ENCODE measurements at places on chromosomes 2 and 18.

DNA sequence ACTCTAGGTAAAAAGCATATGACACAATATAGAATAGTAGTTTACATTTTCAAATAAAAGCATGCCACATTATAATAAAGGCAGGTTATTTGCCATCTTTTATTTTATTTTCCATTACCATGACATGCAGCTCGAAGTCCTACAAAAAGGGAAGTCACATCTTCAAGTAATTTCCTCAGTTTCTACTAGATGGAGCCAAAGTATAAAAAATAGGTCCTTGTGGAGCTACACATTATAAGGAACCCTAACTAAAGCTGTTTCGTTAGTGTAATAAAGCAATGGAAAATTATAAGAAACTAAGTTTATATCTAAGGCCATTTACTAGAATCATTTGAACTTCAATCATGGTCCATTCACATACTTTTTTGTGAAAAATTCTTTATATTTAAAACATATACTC lies 674.5 kb downstream of the KCNJ3 start:
- DNase-seq, result no peak

GRCh38 chr2:152171718-152172117 lies 3.8 kb downstream of the STAM2 start:
- DNase-seq, result no peak

GRCh38 chr2:98822301-98823164 lies 91.6 kb upstream of the MGAT4A start:
- DNase-seq, result no peak

DNA sequence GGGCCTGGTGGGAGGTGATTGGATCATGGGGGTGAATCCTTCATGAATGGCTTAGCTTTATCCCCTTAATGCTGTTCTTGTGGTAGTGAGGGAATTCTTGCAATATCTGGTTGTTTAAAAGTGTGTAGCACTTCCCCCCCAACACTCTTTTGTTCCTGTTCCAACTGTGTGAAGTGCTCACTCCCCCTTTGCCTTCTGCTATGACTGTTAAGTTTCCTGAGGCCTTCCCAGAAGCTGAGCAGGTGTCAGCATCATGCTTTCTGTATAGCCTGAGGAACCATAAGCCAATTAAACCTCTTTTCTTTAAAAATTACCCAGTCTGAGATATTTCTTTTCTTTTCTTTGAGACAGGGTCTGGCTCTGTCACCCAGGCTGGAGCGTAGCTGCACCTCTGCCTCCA lies 139.4 kb downstream of the RNF152 start:
- no peak for DNase-seq

DNA sequence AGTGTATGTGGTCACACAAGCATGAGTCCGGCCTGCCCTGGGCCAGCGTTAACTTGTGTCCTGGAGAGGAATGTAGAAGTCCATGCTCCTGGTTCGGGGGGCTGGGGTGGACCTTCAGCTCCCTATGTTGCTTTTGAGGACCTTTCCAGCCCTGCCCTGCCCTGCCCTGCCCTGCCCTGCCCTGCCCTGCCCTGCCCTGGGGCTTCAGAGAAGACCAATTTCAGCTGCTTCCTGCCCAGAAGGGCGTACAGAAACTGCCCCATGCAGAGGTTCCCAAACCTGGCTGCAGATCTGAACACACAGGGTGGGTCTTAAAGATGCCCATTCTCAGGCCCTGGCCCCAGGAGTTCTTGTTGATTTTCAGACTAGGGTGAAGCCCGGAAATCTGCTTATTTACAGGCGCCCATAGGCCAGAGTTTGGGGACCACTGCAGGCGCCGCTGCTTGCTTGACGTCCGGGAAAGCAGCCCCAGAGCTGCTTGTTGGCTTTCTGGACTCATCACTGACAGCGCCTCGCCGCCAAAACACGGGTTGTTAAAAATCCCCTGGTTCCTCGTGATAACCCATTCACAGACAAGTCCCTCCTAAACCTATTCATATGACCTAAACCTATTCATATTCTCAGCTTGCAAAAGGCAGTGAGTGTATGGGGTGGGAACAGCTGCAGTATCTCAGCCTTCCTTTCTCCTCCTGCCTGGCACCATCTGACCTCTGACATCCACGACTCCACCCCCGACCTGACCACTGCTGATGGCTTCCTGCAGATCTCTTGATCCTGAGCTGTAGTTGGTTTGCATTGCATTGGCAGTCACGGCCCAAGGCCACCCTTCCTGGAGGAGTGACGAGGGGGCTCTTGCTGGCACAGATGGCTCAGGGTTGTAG lies 198.3 kb downstream of the GLI2 start:
- no peak for DNase-seq

DNA sequence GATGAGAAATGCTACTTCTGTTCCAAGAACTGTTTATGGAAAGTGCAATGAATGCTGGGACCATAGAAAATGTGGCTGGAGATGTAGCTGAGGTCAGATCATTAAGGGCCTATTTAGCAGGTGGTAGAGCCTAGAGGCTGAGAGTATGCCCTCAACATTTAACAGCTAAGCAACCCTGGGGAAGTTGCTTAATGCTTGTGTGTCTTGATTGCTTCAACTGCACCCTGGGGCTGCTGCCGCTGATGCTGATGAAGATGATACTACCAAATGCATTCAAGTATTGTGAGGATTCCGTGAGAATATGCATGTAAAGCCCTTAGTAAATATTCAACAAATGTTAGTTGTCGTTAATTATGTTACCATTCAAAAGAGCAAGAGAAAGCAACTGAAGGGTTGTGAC lies 273.2 kb downstream of the BCL11A start:
- DNase-seq, result no peak

GRCh38 chr2:28620801-28621171 lies 124.9 kb downstream of the PLB1 start:
- DNase-seq, result no peak

DNA sequence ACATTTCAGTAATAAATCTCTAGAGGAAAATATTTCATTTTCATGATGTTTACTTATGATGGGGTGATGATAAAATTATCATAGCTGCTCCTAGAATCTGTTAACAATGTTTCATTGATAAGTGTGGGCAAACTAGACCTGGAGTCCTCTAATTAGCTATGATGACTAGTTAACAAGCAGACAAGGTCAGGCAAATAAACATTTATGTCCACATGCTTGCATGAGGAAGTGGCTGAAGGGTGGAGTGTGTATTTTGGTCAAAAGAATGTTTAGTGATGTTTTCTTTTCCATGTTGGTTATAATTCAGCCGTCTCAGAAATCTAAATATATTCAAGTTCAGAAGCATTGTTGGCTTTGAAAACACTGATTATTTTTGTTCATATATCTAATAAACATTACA lies 99.9 kb upstream of the FN1 start:
- no peak for DNase-seq

- no peak for DNase-seq
Observed at GRCh38 chr2:222304737-222305515, 6.1 kb upstream of the PAX3 start.

DNA sequence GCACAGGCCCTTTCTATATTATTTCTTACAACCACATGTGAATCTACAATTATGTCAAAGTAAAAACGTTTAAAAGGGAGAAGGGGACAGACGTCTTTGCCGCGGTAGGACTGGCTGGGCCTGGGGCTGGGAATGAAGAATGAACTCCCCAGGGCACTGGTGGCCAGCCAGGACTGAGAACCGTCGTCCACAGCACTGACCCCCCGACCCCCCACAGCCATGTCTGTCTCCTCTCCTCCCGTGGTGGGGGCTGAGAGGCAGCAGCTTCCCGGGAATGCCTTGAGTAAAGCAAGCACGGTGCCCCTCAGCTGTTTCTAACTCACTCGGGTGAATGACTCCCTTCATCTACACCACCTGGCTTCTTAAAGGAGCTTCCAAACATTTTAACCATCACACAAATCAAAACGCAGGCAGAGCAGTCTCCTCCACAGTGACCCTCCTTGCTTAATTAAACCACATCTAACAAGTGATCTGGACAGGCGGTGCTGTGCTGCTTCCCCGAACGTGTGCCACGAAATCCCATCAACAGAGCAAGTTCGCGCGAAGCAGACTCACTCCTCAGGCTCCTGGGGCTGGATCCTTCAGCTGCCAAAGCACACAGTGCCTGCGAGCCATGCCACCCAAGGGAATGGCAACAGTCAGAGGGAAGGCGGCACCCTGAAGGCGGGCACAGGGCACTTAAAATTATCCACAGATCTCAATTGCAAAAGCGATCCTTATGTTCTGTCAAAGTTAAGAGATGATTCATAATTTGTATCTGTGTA lies 217.7 kb downstream of the EIPR1 start:
- DNase-seq, result no peak

- no peak for DNase-seq
Observed at GRCh38 chr2:233380132-233380895, 26.0 kb downstream of the DGKD start.

DNA sequence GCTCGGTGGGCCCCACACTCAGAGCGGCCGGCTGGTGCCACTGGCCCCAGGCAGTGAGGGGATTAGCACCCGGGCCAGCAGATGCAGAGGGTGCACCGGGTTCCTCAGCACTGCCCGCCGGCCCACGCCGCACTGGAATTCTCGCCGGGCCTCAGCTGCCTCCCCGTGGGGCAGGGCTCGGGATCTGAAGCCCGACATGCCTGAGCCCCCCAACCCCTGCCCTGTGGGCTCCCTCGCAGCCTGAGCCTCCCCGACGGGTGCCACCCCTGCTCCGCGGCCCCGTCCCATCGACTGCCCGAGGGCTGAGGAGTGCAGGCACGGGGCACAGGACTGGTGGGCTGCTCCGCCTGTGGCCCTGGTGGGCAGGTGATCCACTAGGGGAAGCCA lies 37.6 kb upstream of the TWSG1 start:
- no peak for DNase-seq

- no peak for DNase-seq
Observed at GRCh38 chr2:162067596-162067995, 6.4 kb downstream of the DPP4 start.

DNA sequence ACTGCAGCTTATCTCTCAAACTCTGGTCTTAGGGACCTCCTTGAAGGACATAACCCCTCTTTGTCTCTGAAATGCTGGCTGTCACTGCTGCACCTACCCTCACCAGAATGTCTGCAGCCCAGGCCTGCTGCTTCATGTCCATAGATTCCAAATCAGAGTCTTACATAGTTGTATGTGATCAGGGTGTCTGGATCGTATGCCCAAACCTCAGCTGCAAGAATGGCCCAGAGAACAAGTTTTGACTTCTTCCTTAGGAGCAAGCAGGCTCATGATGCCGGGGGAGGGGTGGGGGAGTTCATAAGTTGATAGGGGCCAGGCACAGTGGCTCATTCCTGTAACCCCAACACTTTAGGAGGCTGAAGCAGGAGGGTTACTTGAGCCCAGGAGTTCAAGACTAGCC lies 55.8 kb upstream of the RMDN2 start:
- no peak for DNase-seq

DNA sequence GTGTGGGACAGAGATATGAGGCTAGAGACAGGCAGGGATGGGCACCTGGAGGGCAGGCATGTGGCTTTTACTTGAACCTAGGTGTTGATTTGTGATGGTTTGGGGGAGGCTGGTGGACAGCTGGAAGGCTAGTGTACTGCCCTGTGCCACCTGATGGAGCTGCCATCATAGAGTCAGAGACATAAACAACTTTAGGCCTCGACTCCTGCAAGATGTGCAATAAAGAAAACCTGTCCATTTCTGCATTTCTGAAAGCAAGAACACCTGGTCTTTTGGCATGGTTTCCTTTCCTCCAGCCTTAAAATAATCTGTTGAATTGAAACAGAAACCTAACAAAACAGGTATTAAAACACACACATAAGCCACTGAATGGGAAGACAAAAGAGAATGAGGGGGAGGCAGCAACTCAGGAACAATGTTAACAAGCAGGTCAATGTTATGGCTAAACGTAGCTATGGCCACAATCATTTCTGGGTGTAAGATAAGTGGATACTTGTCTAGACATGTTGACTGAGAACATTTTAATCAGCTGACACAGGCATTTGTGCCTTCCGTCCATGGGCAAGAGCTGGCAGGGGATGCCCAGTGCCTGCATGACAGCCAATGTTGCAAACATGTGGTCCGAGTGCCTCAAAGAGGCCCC lies 87.8 kb downstream of the KCTD1 start:
- DNase-seq, result no peak

GRCh38 chr2:120854014-120854620 lies 118.4 kb downstream of the GLI2 start:
- DNase-seq, result no peak

DNA sequence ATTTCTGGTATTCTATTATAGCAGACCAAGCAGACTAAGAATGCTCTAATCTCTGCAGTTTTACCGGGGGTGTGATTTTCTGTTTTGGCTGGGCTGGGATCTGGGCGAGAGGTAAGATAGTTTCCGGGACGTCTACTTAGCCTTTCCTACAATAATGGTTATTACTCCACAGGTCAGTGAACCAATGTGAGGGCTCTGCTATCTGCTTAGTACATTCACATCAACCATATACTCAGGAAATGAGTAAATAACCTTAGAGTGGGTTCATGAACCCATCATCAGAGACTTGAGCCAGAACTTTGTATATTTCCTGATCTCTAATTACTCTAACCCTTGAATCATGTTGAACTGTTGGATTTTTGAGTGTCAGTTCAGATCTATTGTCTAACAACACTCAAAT lies 90.1 kb upstream of the NOL4 start:
- no peak for DNase-seq

GRCh38 chr2:38108907-38109731 lies 33.2 kb upstream of the CYP1B1 start:
- no peak for DNase-seq

DNA sequence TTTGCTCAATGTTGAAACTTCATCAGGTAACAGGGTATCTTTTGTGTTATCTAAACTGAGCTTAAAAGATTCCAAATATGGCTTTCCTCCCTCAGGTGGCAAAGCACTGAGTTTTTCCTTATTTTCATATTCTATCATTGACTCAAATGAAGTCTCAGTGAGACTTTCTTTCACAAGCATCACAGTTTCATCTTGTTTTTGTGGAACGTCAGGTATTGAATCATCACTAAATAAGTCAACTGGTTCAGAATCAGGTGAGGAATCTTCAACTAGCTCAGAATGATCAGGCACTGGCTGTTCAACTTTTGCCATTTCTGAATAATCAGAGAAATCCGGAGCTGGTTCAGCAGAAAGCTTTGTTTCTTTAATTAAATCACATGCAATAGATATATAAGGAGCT lies 24.6 kb downstream of the RTN4 start:
- no peak for DNase-seq

- no peak for DNase-seq
Observed at GRCh38 chr2:241666627-241667400, 19.8 kb downstream of the DTYMK start.

GRCh38 chr2:212931271-212931670 lies 220.1 kb downstream of the IKZF2 start:
- no peak for DNase-seq

DNA sequence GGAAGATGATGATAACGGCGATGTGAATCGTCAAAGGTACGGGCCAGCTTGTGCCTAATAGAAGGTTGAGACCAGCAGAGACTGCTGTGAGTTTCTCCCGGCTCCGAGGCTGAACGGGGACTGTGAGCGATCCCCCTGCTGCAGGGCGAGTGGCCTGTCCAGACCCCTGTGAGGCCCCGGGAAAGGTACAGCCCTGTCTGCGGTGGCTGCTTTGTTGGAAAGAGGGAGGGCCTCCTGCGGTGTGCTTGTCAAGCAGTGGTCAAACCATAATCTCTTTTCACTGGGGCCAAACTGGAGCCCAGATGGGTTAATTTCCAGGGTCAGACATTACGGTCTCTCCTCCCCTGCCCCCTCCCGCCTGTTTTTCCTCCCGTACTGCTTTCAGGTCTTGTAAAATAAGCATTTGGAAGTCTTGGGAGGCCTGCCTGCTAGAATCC lies 3.0 kb downstream of the FZD7 start:
- DNase-seq, result no peak

- DNase-seq, result no peak
Observed at GRCh38 chr18:54284535-54284934, 15.2 kb downstream of the POLI start.
